ENCODE measurements at places on chromosomes 1 and 21.

DNA sequence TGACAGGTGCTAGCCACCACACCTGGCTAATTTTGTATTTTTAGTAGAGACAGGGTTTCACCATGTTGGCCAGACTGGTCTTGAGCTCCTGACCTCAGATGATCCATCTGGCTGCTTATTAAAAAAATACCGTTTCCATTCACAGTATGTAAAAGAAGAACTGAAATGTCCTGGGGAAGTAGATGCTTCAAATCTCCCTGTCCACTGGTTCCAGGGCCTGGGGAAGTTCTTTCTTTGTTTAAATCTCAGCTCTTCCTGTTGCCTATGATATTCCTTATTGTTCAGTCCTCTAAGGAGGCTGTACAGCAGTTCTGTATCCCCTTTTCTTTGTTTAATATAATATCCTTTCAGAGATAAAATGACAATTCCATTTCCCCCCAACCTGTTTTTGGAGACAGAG is 47.4 kb downstream of the ZMYM1 start:
- no peak for DNase-seq

GRCh38 chr1:12152113-12152891 is 14.5 kb upstream of the TNFRSF1B start:
- DNase-seq = no peak

GRCh38 chr1:168706391-168706992 is 22.5 kb downstream of the DPT start:
- DNase-seq = no peak

DNA sequence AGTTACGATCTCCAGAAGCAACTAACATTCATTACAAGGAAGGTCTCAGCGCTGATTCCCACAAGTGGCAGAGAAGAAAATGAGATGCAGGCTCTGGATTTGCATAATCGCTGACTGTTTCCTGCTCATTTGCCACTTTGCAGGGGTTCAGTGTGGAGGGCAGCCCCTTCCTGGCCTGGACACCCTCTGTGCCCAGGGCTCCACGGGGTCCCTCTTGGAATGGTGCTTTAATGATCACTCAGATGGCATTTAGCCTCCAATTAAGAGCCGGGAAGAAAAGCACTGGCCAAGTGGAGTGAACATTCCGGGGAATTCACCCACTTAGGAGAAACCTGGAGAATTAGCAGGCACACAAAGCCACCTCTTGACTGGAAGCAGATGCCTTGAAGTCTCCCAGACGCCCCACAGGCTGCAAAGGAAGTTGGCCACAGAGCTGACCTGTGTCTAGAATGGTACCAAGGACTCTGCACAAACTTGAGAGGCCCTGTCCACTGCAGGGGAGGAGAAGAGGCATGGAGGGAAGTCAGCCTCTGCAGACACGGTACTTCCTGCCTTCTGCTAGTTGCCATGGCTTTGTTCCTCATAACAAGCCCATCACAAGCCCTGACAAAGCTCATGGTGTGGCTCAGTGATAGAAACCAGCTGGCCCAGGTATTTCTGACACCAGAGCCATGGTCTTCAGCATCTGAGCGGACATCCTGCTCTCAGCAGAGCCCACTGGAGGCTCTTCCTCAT is 157.2 kb downstream of the KAZN start:
- no peak for DNase-seq

- DNase-seq = no peak
Observed at GRCh38 chr21:44443891-44444285, 11.4 kb upstream of the LRRC3 start.

DNA sequence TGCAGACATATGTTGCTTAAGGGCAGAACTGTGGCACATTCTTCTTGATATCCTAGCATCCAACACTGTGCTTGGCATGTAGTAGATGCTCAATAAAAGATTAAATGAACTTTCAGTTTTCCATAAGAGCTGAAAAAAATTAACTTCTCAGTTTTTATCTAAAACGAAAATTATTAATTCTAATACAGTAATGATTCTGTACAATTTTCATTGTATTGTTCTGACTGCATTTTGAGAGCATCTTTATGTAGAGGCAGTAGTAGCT is 46.6 kb downstream of the FGGY start:
- no peak for DNase-seq

DNA sequence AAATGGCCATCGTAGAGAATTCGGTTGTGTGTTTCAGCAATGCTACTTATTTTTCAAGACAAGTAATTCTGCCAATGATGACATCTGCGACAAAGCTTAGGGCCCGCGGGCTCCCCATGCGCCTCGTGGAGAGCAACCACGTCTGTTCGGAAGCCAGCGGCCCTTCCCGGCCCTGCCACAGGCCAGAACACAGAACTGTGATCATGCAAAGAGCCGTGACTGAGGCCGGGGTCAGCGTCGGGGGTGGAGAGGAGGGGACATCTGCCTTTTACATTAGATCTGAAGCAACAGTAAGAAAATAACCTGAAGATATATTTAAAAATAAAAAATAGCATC is 103.7 kb downstream of the PGBD5 start:
- no peak for DNase-seq

DNA sequence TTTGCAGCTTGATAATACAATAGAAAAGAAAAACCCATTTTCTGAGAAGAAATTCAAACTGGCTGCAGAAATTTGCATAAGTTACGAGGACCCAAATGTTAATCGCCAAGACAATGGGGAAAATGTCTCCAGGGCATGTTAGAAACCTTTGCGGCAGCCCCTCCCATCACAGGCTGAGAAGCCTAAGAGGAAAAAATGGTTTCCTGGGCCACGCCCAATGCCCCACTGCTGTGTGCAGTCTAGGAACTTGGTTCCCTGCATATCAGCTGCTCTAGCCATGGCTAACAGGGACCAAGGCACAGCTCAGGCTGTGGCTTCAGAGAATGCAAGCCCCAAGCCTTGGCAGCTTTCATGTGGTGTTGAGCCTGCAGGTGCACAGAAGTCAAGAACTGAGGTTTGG is 37.5 kb upstream of the TMEM61 start:
- DNase-seq = no peak

DNA sequence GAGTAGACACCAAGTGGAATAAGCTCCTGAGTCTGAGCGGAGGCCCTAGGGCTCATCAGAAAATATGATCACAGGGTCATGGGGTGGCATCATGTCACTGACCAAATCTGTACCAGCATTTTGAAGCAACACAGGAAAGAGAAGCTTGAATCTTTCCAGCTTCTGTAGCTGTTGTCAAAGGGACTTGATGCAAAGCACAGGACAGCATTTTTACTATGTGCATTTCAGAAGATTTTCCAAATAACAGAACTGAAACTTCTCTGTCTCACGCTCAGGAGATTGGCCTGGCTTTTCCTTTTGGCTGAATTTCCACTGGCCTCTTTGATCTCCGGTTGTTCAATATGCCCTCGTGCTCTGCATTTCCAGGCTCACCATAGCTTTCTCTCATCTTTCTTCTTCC is 127.2 kb upstream of the ATP1B1 start:
- no peak for DNase-seq

DNA sequence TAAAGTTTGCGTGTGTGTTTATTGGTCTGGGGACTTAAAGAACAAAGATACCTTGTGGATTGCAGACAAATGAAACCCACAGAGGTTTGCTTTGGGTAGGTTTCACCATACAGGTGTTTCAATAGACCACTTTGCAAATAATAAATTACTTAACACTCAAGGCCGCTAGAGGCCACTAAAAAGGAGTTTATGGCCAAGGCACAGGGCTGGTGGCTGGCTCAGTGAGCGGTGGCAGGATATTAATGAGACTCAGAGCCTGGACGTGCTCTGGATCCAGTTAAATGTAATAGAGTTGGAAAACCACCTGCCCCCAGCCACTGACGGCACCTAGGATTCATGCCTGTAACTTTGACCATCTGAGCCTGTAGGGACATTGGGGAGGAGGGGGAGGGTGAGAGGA is 44.5 kb downstream of the LRRC38 start:
- DNase-seq = peak; percentile 31

- DNase-seq = no peak
Observed at GRCh38 chr1:12433323-12434053, 184.5 kb downstream of the DHRS3 start.

- DNase-seq = no peak
Observed at GRCh38 chr1:217196616-217197015, 434.3 kb downstream of the GPATCH2 start.

DNA sequence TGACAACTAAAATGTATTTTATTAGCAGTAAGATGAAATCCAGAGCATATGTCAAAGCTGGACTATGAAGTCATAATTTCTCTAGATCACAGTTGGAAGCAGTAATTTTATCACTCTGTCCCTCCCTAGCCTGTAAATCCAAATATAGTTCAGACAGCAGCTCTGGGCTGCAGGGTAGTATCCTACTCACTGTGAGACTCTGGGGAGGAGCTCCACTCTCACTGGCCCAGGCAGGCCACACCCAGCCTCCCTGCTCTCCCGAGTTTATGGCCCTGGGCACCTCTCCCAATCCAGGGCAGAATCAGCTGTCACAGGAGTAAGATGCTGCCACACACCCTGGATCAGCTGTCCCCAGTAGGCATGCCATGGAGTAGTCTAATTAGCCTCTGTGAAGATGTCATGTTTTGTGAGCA is 131.1 kb downstream of the HLCS start:
- no peak for DNase-seq

- DNase-seq = peak; percentile 39
Observed at GRCh38 chr1:28507646-28508434, 2.0 kb downstream of the RCC1 start.

DNA sequence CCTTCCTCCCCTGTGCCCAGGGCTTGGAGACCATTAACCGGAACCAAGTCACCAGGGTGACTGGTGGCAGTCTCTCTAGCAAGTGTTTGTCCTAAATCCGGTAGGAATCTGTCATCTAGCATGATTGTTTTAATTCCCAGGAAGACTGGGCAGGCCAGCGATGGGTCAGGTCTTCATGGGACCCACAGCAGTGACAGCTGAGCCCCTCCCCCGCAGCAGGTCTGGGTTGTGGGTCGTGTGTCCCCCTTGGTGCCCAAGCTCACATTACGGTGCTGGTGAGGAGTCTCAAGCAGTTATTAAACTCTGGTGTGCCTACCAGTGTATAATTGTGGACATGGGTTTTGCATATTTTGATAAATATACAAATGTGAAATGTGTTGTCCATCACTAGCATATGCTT is 466.5 kb downstream of the MATN1 start:
- DNase-seq = no peak

- no peak for DNase-seq
Observed at GRCh38 chr21:45724345-45724961, 80.9 kb downstream of the PCBP3 start.

GRCh38 chr1:244760471-244760870 is 75.0 kb upstream of the COX20 start:
- no peak for DNase-seq

All from RKO (cell line).